Naive B cell (primary cell): ENCODE measurements at places on chromosomes 12 and 14.

DNA sequence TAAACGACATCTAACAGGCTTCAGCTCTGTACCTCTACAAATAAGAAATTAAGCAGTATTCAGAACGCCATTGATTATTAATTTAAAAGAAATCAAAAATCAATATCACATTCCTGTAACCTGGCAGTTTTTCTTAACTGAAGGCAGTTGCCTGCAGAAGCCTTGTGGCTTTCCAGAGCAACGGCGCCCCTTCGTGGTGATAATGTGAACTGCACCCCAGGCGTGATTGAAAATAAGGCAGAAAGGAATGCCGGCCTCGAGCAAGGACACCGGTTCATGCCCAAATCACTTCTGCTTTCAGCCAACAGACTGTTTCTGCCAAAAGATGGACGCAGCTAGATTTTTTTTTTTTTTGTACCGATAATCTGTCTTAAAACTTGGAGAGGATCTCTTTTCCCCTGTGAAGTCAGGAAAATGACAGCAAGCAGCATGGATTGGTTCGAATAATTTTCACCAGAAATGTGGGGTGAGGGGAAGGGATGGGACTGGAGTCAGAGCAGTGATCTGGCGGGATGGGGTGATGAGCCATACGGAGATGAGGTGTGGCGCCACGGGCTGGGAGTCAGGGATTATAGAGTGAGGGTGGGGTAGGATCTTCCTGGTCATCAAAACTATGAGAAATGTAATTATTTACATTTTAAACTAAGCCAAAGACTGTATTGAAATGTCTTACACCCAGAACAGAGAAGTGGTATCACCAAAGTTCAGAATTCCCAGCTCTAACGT, 473.0 kb downstream of the DPF3 start:
- peak; percentile 39 for DNase-seq

DNA sequence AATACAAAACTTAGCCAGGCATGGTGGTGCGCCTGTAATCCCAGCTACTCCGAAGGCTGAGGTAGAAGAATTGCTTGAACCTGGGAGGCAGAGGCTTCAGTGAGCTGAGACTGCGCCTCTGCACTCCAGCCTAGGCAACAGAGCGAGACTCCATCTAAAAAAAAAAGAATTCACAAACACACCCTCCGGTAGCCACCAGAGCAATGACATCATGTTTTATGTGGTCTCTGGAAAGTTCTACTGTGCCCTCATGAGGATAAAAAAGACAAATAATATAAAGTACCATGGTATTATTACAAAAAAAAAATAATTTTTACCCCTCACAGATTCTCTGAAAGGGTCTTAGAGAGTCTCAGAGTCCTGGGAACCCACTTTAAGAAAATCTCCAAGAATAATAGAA, 81.5 kb downstream of the OSBPL8 start:
- DNase-seq = no peak

DNA sequence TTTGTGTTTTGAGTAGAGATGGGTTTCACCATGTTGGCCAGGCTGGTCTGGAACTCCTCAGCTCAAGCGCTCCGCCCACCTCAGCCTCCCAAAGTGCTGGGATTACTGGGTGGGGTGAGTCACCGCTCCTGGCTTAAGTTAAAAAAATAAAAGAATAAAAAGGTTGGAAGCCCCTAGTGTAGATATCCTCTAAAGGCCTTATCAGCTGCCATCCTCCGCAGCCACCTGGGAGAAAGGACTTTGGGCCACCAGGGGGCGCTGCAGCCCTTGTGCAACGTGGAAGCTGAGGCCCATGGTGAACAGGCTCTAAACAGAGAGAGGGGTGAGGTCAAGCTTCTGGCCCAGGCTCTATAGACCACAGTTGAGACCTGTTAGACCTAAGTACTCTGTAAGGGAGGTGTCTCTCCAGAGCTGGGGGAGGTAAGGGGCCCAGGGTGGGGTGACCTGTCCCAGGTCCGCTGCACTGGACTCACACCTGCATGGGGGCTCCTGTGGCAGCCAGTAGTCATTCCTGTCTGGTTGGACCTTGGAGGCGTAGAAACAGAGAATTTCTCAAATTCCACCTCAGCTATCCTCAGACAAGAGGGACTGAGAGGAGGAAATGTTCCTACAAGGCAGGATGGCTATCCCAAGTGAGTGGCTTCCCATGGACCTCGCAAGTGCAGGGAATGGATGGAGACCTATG, 14.0 kb upstream of the RACGAP1 start:
- DNase-seq = peak; percentile 56

DNA sequence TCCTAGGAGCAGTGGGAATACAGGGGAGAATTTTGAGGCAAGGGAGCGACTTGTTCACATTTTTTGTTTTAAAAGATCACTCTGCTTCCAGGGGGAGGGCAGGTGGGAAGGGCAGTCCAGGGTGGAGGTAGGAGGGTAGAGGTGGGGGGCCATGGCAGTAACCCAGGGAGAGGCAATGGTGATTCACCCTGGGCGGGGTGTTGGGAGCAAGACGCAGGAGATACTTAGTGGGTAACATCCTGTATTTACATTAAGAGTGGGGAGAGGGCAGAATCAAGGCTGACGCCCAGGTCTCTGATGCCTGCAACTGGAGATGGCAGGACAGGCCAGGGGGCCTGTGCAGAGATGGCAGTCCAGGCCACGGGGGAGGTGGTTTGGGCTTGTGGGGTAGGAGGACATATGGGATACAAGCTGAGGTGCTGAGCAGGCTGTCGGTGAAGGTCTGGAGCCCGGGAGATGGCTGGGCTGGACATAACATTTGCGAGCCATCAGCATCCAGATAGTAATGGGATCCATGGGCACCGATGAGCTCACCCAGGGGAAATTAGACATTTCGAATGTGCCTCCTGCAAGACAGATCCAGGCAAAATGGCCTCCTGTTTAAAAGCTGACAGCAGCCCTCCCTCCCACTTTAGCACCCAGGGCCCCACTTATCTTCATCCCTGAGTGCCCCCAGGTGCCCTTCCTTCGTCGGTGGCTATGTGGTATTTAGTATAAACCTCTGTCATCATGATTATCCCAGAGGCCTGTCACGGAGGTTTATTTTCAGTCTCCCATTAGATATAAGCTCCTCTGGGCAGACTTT, 9.3 kb downstream of the EML1 start:
- no peak for DNase-seq

- no peak for DNase-seq
Observed at GRCh38 chr12:84492351-84492883, 420.2 kb downstream of the SLC6A15 start.

- peak; percentile 7 for DNase-seq
Observed at GRCh38 chr12:131829791-131830334, 1.7 kb downstream of the MMP17 start.

- no peak for DNase-seq
Observed at GRCh38 chr14:71711619-71712018, 220.6 kb upstream of the RGS6 start.

- no peak for DNase-seq
Observed at GRCh38 chr12:26789731-26790644, 43.0 kb downstream of the ITPR2 start.

DNA sequence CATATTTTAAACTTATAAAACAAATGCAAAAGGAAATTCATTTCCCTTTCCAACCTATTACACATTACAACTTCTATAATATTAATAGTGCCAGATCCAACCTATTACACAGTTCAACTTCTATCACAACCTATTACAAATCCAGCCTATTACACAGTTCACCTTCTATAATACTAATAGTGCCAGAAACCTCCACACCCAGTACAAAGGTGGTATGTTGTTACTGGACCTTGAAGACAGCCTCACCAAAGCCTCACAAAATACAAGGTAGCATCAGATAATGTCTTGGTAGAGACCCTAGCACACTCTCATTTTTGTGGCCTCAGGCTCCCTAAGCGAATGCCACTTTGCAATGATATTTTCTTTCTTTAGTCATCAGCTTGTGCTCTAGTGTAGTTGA, 68.7 kb upstream of the PELI2 start:
- DNase-seq = no peak

DNA sequence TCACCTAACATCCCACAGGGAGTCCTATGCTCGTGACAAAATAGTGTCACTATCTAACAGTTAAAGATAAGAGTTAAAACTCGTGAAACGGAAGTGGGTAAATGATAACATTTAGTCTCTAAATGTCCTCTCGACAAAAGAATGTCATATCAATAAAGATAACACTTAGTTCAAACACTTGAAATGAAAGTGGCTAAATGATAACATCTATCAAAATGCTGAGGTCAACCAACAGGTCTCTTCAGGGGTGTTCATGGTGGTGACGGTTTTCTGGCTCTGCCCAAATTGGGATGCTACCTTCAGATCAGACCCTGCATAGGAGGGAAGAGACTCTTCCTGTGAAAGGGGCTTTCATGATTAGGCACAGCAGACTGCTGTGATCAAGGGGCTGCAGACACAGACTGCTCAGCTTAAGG, 22.1 kb downstream of the IL26 start:
- DNase-seq = no peak

DNA sequence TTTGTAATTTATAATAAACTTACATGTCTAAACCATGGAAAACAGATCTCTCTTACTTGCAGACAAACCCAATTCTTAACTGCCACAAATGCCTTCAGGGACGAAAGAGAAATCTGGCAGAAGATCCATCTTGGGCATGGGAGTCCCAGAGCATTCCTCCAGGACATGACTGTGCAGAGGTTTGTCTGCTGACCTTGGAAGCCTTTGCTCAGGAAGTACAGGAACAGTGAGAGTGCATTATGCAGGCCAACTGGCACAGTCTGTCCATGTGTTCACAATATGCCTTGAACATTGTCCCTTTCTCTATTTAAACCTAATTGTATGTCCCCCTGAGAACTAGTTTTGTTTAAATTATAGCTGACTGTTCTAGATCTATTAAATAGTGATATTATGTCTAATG, 467.1 kb downstream of the ATP23 start:
- DNase-seq = no peak

- no peak for DNase-seq
Observed at GRCh38 chr12:124479680-124480468, 87.5 kb downstream of the NCOR2 start.

DNA sequence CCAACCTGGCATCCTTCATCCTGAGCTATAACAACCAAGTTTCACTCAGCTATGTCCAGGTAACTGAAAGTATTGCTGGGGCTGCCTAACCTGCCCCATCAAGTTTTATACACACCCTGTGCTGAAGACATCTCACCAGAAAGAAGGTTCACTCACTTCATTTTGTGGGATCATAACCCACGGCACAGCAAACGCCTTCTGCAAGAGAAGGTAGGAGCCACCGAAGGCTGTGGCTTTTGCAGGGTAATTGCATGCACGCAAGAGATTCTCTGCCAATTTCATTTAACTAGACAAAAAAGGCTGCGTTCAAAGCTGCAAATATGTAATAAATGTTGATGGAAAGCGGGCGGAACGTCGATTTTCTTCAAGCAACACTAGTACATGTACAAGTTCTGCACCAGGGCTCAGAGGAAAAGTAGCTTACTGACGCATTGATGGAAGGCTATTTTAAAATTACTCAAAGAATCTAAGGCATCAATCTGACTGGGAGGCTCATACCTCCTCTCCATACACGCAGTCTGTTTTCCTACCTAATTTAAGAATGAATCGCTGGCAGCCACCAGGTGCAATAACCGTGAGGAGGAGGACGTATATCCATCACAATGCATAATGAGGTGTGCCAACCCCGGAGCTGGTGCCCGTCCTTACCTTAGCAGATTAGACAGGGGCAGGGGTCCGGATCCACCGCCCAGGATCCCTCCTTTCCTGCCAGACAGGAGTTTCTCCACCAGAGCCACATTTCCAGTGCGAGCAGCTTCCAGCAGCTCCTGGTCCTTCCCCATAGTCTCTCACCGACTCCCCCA, 1.1 kb downstream of the ANKS1B start:
- no peak for DNase-seq

GRCh38 chr12:104575442-104576186, 118.9 kb downstream of the CHST11 start:
- DNase-seq = no peak

GRCh38 chr12:66629138-66629870, 49.6 kb downstream of the GRIP1 start:
- no peak for DNase-seq

DNA sequence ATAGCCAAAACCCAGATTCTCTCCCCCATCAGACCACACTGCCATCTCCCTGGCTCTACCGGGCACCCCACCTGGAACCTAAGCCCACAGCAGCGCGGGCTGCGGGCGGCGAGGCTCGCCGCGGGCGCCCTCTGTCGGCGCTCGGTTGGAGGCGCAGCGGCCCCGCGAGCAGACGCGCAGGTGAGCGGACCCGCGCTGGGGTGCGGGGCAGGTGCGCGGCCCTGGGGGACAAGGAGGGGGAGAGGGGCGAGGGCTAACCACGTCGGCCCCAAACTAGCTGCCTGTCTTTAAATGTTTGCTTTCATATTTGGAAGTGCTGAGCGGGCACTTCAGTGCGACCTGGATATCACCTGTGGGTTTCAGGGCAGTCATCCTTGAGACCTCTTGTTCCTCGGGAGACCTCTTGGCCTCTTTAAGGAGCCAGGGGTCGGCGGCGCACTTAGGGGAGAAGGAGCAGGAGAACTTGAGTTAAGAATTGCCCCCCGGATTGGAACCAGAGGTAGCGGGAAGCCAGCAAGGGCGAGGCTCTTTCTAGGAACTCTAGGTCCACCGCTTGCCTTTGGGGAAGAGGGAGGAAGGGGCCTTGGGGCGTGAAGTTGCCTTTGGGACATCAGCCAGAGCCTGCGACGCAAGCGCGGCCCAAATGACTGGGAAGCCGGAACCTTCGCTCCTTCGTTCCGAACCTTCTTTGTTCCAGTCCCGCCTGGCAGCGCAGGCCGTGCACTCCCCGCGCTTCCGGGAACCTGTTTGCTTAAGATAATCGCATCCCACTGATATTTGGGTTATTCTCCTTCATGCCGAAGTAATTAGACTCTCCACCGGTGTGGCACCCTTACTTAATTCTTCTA, 78.7 kb downstream of the NEDD1 start:
- peak; percentile 18 for DNase-seq

- no peak for DNase-seq
Observed at GRCh38 chr14:99571303-99571986, 32.6 kb downstream of the CCDC85C start.

DNA sequence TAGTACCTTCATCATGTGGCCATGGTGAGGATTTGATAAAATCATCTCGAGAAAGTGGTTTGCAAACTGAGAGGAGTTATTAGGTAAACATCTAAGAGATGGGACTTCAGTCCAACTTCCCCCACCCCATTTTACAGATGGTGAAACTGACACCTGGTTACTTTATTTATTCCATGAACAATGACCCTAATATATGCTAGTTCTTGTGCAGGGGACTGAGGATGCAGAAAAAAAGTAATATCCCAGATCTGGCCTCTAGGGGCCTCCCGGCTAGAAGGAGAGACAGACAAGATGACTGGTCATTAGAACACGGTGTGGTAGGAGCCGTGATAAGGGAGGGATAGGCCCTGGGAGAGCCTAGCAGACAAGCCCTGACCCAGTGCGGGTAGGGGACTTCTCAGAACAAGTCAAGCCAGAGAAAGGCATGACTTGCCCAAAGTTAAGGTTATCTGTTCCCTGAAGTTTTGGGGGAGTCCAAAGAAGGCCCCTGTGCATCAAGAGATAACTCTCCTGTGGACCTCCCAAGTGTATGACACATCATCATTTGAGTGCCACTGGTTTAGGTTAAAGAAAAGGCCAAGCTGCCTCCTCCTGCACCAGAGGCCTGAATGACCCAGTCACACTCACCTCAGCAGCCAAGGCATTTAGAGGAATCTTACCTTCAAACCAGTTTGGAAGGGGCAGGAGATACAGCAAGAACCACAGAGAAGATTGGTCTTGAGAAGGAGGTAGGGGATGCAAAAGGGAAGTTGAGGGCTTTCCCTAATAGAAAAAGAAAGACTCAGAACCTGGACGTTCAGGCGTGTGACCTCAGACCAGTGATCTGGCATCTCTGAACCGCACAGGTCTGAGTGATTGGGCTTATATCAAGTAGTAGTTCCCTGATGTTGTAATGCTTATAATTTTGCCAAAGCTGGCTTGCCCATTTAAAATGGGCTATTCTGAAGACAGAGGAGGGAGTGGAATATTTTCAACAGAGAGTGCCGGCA, 1.6 kb downstream of the CMKLR1 start:
- DNase-seq = no peak
